ENCODE measurements at places on chromosomes 12 and 14.
A peak's percentile ranks its signal among the peaks of the same experiment; 100 is the strongest.

- no peak for DNase-seq
Observed at GRCh38 chr14:53581504-53581903, 375.1 kb downstream of the BMP4 start.

DNA sequence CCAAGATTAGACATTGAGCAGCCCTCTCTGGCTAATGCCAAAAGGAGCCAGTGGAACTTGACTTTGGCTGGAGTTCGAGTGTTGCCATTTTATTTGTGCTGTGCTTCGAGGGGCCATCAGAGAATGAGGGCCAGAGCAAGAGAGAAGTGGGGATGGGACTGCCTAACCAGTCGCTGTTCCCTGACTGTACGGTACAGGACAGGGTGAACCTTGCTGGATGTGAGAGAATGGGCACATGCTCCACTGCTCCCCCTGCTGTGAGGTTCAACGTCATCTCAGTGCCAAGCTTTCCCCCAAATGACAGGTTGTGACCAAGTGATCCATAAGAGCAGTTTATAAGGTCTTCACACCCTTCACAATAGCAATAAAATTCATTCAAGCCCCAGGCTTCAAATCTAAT, 55.1 kb upstream of the BCL11B start:
- no peak for DNase-seq

- DNase-seq = no peak
Observed at GRCh38 chr12:28130625-28131598, 59.3 kb upstream of the CCDC91 start.

DNA sequence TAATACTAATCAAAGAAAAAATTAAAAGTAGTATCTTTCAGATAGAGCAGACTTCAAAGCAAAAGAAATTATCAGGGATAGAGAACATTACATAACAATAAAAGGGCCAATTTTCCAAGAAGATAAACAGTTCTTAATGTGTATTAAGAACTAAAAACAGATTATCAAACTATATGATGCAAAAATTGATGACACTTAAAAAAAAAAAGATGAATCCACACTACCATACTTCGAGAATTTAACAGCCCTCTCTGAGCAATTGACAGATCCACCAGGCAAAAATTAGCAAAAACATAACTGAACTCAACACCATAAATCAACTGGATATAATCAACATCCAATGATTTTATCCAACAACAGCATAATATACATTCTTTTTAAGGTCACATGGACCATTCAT, 686.5 kb downstream of the LRFN5 start:
- no peak for DNase-seq

DNA sequence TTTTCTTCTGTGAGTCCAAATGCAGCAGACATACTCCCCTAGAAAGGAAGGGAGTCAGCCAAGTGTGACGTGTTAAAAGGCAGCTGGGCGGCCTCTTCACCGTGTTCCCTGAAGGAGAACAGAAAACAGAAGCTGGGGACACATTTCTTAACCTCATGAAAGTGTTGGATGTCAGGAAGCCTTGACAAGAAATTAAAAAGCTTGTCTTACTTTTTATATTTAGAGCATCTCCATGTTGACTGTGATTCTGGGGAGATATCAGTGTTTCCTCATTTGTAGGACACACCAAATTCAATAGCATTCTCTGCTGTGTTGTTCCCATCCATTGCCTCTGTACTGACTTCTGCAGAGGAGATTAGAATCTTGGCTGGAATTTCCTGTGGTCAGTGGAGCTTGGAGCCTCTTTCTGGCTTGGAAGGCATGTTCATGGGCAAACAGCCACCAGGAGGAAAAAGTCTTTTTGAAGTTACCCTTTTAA, 93.7 kb downstream of the RMST start:
- DNase-seq = peak; percentile 20
